ENCODE measurements at places on chromosomes 1 and 21. TPM values are rescaled to one million over a fixed set of nuclear protein-coding genes. Genes with fewer than 3 reads are reported as not detected.

DNA sequence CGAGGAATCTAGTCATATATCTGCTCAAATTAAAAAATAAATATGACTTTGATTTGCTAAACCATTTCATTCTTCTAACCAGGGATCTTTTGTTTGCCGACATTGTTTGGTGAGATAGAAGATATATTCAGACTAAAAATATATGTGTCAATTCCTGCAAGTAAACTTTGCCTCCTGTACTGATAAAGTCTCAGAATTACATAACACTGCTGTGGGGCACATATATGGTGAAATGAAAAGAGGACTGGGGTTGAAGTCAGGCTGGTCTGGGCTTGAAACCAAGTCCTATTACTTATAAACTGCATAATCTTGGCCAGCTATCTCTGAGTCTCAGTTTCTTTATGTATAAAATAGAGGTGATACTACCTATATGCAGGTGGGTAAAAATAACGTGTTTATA, 9.8 kb downstream of the SCMH1 start:
- no peaks in the 10 kb centered on the region for H3K4me1 ChIP-seq
- no peak for DNase-seq
- no peaks in the 10 kb centered on the region for H3K27me3 ChIP-seq
- no peaks in the 10 kb centered on the region for H3K36me3 ChIP-seq
- no peak overlapping the region for H3K27ac ChIP-seq
- H3K4me3 ChIP-seq: no peak overlapping the region

DNA sequence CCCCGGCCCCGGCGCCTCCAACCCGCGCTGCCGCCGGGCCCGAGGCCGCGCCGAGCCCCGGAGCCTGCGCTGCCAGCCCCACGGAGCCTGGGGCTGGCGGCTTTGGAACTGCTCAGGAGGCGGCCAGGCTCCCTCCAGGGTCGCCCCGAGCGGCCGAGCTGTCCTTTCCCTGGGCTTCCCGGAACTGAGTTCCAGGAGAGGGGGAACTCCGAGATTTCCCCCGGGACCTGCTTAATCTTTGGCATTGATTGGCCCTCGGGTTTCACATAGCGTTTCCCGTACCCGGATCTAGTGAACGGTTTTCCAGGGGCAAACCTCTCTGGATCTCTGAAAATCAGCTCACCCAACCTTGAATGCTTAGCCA, 504 bp downstream of the H6PD start:
- peak; percentile 76 for DNase-seq
- H3K27me3 ChIP-seq: no peaks in the 10 kb centered on the region
- peak overlapping the region; percentile 68 for H3K4me3 ChIP-seq
- no peaks in the 10 kb centered on the region for H3K36me3 ChIP-seq
- peak overlapping the region; percentile 93 for H3K27ac ChIP-seq

MAP10 gene
- 0.85 TPM for total RNA-seq

GRCh38 chr1:54127594-54128300, 25.1 kb downstream of the CDCP2 start:
- no peaks in the 10 kb centered on the region for H3K4me1 ChIP-seq
- no peaks in the 10 kb centered on the region for H3K27me3 ChIP-seq
- no peak overlapping the region for H3K4me3 ChIP-seq
- no peaks in the 10 kb centered on the region for H3K36me3 ChIP-seq

- no peak overlapping the region for H3K27ac ChIP-seq
- no peak for DNase-seq
- H3K36me3 ChIP-seq: no peaks in the 10 kb centered on the region
- H3K27me3 ChIP-seq: no peaks in the 10 kb centered on the region
- no peaks in the 10 kb centered on the region for H3K4me1 ChIP-seq
Measured at GRCh38 chr1:175512637-175513412, 230.6 kb downstream of the TNR start.

RUNX3 gene
- 0.21 TPM for total RNA-seq

GRCh38 chr1:119090250-119090649, 50.2 kb downstream of the WARS2 start:
- peaks cover 8% of the 10 kb centered on the region for H3K4me1 ChIP-seq
- H3K4me3 ChIP-seq: no peak overlapping the region
- DNase-seq: no peak
- H3K27ac ChIP-seq: no peak overlapping the region
- H3K27me3 ChIP-seq: no peaks in the 10 kb centered on the region
- H3K36me3 ChIP-seq: no peaks in the 10 kb centered on the region

- no peak overlapping the region for H3K4me3 ChIP-seq
- H3K27me3 ChIP-seq: no peaks in the 10 kb centered on the region
- no peak overlapping the region for H3K27ac ChIP-seq
- H3K36me3 ChIP-seq: no peaks in the 10 kb centered on the region
- no peak for DNase-seq
Measured at GRCh38 chr1:77986810-77987209, 7.9 kb upstream of the FUBP1 start.

DNA sequence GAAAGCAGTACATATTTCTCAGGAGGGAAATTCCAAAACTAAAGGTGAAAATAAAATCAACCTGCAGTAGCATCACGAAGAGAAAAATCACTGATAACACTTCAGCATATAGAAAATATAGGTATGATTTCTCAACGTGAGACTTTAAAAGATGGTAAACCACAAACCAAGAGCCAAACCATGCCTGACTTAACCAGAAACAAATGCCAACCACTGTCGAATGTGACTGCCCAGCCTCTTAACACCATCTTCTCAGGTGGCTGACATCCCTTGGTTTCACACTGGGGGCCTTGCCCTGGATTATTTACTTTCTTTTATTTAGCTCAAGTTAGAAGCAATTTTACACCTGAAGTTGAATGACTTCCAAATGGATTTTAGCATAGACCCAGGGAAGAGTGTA, 10.1 kb downstream of the HMGCS2 start:
- no peak for DNase-seq
- no peaks in the 10 kb centered on the region for H3K27me3 ChIP-seq
- no peak overlapping the region for H3K27ac ChIP-seq
- H3K4me3 ChIP-seq: no peak overlapping the region
- no peaks in the 10 kb centered on the region for H3K4me1 ChIP-seq
- H3K36me3 ChIP-seq: no peaks in the 10 kb centered on the region

CDA gene
- total RNA-seq: 10.1 TPM

DNA sequence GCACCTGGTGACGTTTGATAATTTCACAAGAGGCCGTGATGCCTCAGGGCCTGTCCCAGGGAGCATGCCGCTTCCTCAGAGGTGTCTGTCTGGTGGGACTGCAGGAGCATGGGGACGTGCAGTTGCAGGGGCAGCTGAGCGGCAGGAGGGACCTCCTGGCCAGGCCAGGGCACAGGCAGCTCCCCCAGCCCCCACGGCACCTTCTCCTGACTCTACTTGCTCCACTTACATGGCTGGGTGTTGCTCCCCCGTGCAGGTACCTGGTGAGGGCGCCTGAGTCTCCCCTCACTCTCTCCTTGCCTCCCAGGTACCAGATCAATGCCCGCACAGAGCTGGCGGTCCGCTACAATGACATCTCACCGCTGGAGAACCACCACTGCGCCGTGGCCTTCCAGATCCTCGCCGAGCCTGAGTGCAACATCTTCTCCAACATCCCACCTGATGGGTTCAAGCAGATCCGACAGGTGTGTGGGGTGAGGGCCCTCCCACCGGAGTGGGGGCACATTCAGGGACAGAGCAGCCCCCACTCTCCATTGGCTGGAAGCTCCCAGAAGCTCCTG, 108.4 kb downstream of the PDE9A start:
- no peaks in the 10 kb centered on the region for H3K36me3 ChIP-seq
- no peak overlapping the region for H3K27ac ChIP-seq
- no peak for DNase-seq
- H3K27me3 ChIP-seq: no peaks in the 10 kb centered on the region
- no peak overlapping the region for H3K4me3 ChIP-seq

GRCh38 chr1:24502065-24502708, 449 bp upstream of the RCAN3 start:
- H3K4me3 ChIP-seq: peak overlapping the region; percentile 87
- no peaks in the 10 kb centered on the region for H3K4me1 ChIP-seq
- no peaks in the 10 kb centered on the region for H3K36me3 ChIP-seq
- peak; percentile 42 for DNase-seq
- no peak overlapping the region for H3K27ac ChIP-seq

DNA sequence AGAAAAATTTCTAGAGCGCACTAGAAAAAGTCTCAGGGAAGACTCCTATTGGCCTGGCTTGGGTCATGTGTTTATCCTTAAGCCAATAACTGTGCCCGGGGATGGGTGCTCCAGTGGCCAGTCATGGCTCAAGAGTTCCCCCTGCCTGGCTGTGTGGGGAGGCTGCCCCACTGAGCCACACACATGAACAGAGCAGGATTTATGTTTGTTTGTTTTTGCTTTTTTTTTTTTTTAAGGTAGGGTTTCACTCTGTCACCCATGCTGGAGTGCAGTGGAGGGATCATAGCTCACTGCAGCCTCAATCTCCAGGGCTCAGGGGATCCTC, 21.8 kb downstream of the EDN2 start:
- H3K4me1 ChIP-seq: no peaks in the 10 kb centered on the region
- no peaks in the 10 kb centered on the region for H3K27me3 ChIP-seq
- no peaks in the 10 kb centered on the region for H3K36me3 ChIP-seq
- no peak overlapping the region for H3K4me3 ChIP-seq
- no peak overlapping the region for H3K27ac ChIP-seq
- no peak for DNase-seq

GRCh38 chr1:234920136-234920842, 208.3 kb downstream of the TOMM20 start:
- no peaks in the 10 kb centered on the region for H3K27me3 ChIP-seq
- H3K4me3 ChIP-seq: no peak overlapping the region
- no peak for DNase-seq
- H3K4me1 ChIP-seq: peaks cover 70% of the 10 kb centered on the region

DNA sequence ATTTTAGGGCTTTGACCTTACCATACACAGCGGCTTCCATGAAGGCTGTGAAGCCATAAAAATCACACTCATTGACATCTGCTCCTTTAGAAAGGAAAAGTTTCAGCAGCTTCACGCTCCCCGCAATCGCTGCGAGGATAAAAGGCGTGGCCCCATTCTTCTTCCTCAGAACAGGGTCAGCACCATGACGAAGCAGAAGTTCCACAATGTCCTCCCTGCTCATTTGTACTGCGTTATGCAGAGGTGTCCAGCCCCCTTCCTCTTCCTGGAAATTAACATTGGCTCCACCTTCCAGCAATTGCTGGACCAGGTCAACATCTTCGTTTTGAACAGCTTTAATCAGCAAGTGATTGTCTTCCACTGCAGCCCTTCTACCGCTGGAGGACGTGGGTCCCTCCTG, 2.7 kb downstream of the RNASEL start:
- H3K27me3 ChIP-seq: no peaks in the 10 kb centered on the region
- no peak overlapping the region for H3K27ac ChIP-seq
- no peak for DNase-seq
- no peak overlapping the region for H3K4me3 ChIP-seq

DNA sequence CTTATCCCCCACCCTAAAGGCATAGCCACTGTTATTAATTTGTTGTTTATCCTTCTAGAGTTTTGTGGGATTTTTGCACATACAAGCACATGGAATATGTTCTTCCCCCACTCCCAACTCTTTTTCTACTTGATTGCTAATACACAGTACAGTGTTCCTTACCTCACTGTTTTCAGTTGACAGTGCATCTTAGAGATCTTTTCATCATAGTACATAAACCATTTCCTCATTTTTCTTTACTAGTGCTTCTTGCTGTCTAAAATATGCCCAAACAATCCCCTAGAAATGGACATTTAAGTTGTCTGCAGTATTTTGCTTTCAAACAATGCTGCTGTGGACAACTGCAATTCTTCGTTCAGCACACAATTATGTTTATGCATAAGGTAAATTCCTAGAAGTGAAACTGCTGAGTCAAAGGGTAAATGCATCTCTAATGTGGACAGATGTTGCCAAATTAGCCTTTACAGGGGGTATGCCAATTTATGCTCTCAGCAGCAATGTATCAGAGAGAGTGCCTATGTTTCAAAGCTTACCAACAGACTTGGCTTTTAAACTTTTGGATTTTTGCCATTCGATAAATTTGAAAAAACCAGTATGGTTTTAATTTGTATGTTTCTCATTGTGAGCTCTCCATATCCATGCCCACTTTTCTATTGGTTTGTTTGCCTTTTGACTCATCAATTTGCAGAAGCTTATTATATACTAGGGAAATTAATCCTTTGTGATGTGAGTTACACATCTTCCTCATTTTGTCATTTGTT, 132.6 kb downstream of the MRPS6 start:
- no peak overlapping the region for H3K27ac ChIP-seq
- no peak for DNase-seq
- H3K27me3 ChIP-seq: no peaks in the 10 kb centered on the region
- H3K4me1 ChIP-seq: peaks cover 31% of the 10 kb centered on the region
- no peak overlapping the region for H3K4me3 ChIP-seq

- no peak overlapping the region for H3K4me3 ChIP-seq
- H3K36me3 ChIP-seq: no peaks in the 10 kb centered on the region
- H3K27ac ChIP-seq: no peak overlapping the region
- no peaks in the 10 kb centered on the region for H3K27me3 ChIP-seq
- H3K4me1 ChIP-seq: no peaks in the 10 kb centered on the region
Measured at GRCh38 chr1:208509072-208509471, 264.9 kb upstream of the PLXNA2 start.

TRIM17 gene
- not detected for total RNA-seq

CLDN14 gene
- not detected for total RNA-seq

- H3K27me3 ChIP-seq: no peaks in the 10 kb centered on the region
- no peaks in the 10 kb centered on the region for H3K4me1 ChIP-seq
- no peaks in the 10 kb centered on the region for H3K36me3 ChIP-seq
- no peak for DNase-seq
Measured at GRCh38 chr1:168976267-168976666, 130.2 kb upstream of the ATP1B1 start.

DNA sequence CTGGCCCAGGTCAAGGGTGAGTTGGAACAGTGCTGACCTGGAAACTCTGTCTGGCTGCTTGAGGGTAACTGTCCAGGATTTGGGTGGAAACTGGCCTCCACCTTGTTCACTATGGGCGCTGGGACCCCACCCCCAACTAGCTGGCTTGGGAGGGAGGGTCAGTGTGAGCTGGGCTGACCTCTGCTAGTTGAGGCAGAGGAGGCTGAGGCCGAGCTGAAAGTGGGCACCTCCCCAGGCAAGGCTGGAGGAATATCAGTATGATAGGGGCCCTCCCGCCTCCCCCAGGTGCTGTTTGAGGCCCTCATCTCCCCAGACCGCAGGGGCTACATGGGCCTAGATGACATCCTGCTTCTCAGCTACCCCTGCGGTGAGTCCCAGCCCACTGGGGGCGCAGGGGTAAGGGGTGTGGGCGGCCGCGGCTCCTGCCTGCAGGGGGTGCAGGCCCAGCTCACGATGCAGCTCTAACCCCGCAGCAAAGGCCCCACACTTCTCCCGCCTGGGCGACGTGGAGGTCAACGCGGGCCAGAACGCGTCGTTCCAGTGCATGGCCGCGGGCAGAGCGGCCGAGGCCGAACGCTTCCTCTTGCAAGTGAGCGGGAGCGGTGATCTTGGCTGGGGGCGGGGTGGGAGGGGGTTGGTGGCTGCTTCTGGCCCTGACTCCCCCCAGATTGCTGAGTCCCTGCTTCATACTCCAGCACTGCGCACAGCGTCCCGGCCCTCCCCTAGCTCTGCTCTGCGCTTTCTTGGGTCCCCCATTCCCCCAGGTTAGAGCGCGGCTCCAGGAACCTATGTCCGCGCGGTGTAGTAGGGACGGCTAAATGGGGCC, 22.9 kb downstream of the PTPRU start:
- H3K36me3 ChIP-seq: no peaks in the 10 kb centered on the region
- no peak for DNase-seq
- no peaks in the 10 kb centered on the region for H3K27me3 ChIP-seq
